ENCODE measurements at places on chromosomes 2 and 18.

DNA sequence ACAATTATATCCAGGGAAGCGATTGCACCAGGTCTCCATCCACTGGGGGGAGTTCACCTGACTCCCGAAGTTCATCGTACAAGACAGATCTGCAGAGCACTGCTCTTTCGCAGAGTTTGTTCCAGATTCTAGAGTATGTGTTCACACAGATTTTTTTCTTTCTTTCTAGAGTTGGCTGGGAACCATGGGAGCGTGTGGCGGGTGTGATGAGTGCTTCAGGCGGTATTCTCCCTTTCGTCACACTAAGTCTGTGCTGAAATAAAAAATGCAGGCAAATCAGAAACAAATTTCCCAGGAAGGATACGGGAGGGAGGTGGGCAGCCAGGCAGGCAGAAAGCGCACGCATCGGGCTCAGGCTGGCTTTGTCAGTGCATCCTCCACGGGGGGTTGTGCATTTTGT lies 129.8 kb upstream of the SOX11 start:
- DNase-seq: no peak

DNA sequence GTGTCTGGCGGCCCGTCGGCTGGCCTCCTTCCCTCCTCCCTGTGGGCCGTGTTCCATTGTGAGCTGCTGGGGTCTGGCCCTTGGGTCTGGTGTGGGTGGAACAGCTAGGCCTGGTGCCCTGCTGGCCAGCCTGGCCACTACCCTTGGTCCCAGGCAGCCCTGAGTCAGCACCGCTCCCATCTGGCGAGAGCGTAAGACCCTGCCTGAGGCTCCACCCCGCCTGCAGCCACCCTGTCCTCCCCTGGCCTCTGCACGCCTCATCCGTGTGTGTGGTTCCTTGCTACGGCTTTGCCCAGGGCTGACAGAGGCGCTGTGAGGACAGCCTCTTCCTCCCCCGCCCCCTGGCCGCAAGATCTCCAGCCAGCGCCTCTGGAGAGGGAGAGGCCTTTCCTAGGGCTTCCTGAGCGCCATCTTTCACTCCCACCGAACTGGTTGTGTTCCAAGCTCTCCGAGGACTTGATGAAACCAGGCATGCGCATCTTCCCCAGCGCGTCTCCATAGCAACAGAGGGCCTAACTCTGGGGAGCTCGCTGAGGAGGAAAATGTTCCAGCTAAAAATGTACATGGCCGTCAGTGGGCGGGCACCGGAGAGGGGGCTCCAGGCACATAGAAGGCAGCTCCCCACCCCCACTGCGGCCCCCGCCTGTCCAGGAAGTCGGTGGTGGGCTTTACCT lies 83.0 kb downstream of the STPG4 start:
- peak; percentile 97 for DNase-seq

DNA sequence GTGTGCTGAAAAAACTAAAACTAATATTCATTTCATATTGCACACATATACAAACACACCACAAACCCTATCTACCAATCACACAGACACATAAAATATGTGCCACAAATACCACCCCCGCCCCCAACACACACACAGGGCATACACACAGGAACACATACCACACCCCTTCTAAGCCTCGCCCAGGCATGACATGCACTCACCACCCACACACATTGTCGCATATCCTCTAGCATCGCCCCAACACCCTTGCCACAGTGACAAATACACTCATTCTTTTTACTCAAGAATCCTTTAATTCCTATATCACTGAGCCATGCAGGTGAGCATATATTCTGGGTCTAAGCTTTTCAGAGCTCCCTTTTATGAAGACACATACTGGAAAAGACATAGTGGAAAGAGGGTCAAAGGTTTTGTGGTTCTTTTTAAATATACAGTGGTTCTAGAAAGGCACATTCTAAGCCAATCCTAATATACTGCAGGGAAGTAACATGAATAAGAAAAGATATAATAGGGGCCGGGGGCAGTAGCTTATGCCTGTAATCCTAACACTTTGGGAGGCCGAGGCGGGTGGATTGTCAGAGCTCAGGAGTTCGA lies 24.5 kb upstream of the LCLAT1 start:
- no peak for DNase-seq

- DNase-seq: no peak
Measured at GRCh38 chr2:210474776-210475175, 1.8 kb downstream of the LANCL1 start.

DNA sequence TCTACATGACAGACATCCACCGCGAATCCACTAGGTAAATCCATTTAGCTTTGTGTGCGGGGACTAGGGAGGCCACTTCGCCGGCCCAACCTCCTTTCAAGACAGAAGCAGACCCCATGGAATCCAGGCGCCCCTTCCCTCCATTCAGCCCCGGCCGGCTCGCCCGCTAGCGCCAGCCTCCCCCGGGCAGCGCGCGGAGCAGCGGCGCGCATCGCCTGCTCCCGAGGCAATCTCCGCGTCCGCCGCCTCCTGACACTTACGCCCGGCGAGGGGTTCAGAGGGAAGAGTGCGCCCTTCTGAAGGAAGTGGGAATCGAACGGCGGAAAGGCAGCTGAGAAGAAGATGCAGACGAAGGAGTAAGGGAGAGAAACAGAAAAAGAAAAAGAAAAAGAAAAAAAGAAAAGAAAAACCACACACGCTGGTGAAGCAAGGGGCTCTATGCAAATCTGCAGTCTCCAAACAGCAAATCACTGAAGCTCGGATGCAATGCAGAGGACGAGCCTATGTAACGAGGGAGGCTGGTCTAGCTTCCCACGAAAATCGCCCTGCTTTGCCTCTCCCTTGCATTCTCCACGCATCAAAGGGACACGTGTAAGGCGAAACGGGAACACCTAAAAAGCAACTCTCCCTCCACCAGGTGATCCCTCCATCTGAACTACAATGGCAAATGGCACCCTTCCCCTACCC lies 684.4 kb downstream of the NRXN1 start:
- no peak for DNase-seq

DNA sequence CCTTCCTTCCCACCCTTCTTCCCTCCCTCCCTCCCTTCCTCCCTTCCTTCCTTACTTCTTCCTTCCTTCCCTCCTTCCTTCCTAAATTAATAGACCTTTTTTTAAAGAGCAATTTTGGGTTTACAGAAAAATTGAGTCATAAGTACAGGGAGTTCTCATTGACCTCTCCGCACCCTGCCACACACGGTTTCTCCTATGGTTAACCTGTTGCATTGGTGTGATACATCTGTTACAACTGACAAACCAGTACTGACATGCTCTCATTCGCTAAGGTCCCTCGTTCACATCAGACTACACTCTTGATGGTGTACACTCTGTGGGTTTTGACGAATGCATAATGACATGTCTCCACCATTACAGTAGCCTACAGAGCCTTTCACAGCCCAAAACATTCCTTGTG lies 11.6 kb upstream of the SDC1 start:
- DNase-seq: no peak

DNA sequence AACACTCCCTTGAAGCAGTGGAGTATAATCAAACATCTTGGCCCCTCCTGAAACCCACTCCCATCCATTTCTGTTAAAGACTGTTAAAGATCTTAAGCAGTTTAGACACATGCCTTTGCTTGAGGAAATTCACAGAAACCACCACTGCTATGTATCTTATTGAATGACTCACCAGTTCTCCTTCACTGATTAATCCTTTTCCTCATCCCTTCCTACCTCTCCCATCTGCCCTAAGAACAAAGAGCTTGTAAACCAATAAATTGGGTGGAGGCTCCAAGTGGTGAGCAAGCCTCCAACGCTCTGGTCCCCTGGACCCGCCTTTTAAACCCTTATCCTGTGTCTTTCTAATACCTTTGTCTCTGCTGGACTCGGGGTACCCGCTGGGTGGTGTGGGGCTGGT lies 746.1 kb downstream of the LRP1B start:
- peak; percentile 21 for DNase-seq

- peak; percentile 89 for DNase-seq
Measured at GRCh38 chr2:27977731-27978312, 87.3 kb downstream of the BABAM2 start.

DNA sequence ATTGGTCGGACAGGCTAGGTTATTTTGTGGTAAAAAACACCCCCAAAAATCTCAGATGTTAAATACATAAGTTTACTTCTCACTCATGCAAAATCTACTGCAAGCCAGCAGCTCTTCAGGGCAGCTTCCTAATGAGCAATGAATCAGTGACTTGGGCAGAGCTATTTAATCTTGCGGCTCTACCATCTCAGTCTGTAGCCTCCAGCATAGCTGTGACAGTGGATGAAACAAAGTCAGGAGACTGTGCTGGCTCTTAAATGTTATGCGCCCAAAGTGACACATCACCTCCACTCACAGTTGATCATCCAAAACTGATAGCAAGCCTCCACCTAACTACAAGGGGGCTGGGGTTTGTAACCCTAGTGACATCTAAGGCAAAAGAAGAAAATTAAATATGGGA lies 571.9 kb downstream of the METTL4 start:
- no peak for DNase-seq

DNA sequence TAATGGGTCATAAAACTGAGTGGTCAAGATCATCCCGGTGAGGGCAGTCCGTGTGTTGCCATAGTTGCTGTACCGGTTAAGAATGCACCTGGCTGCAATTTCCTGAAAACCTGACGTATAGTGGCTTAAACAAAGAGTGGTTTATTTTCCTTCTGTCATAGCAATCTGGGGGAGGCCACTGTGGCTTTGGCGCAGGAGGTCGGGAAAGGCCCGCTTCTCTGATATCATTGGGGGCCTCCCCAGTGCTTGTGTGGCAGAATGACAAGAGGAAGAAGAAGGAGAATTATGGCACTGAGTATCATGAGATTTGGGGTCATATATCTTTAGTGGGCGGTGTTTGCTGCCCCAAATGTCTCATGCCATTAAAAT lies 4.4 kb downstream of the C2orf92 start:
- DNase-seq: no peak

- no peak for DNase-seq
Measured at GRCh38 chr2:230234845-230235244, 9.3 kb downstream of the SP140 start.

GRCh38 chr18:5628512-5629255 lies 84.9 kb upstream of the EPB41L3 start:
- DNase-seq: peak; percentile 11

- no peak for DNase-seq
Measured at GRCh38 chr2:122486705-122487415, 731.4 kb downstream of the TSN start.

GRCh38 chr2:211836409-211836808 lies 702.2 kb downstream of the ERBB4 start:
- no peak for DNase-seq

DNA sequence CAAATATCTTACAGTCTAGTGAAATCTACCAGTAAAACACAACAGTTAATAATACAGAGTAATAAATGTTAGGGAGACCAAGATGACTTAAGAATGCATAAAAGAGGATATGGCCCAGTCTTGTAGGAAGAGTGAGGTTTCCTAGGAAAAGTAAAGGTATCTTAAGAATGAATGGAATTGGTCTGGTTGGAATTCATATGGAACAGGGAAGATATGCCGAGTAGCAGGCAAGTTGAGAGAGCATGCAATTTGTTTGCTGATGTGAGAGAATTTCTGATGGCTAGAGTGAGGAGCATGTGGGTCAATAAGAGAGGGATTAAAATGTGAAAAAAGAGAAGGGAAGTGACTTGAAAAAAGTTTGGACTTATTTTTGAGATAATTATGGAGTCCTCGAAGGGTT lies 512.9 kb upstream of the ZEB2 start:
- DNase-seq: no peak

GRCh38 chr2:58918141-58918540 lies 677.0 kb upstream of the FANCL start:
- DNase-seq: peak; percentile 15

GRCh38 chr2:99386011-99386410 lies 48.8 kb downstream of the EIF5B start:
- no peak for DNase-seq

DNA sequence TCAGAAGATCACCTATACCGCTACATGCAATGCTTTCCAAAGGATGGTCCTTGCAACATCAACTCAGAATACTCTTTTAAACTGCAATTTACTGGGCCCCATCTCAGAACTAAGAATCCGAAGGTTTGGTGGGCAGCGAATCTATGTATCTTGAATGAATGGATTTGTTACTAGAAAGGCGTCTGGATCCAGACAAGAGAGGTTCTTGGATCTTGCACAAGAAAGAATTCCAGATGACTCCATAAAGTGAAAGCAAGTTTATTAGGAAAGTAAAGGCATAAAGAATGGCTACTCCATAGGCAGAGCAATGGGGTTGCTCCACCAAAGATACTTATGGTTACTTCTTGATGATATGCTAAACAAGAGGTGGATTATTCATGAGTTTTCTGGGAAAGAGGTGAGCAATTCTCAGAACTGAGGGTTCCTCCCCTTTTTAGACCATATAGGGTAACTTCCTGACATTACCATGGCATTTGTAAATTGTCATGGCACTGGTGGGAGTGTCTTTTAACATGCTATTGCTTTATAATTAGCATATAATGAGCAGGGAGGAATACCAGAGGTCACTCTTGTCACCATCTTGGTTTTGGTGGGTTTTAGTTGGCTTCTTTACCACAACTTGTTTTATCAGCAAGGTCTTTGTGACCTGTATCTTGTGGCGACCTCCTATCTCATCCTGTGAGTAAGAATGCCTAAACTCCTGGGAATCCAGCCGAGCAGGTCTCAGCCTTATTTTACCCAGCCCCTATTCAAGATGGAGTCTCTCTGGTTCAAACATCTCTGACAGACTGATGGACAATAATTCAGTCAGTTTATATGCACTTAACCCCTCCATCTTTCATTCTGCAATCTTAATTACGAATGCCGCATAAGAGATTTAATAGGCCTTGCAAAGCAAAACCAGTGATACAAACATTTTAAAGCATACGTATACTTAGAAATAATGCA lies 7.5 kb upstream of the RMDN2 start:
- DNase-seq: peak; percentile 64

DNA sequence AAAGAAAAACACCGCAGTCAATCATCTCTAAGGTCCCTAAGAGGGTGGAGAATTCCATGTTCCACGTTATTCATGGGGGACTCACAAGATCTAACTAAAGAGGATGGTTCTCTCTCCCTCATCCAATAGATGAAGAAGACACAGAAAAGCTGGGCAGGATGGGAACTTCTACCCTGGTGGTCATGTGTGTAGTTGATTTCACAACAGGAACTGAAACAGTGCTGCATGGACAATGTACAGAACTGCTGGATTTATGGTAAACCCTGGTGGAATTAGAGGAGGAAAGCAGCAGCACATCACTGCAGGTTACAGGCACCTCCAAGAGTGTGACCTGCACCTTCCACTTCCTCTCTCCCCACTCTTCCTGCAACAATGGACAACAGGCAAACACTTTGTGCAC lies 31.4 kb downstream of the FECH start:
- DNase-seq: no peak

All from fibroblast of the aortic adventitia (primary cell).